ENCODE measurements at places on chromosomes 12 and 14.

GRCh38 chr12:68271346-68271745 lies 17.9 kb upstream of the IL22 start:
- DNase-seq, result no peak

DNA sequence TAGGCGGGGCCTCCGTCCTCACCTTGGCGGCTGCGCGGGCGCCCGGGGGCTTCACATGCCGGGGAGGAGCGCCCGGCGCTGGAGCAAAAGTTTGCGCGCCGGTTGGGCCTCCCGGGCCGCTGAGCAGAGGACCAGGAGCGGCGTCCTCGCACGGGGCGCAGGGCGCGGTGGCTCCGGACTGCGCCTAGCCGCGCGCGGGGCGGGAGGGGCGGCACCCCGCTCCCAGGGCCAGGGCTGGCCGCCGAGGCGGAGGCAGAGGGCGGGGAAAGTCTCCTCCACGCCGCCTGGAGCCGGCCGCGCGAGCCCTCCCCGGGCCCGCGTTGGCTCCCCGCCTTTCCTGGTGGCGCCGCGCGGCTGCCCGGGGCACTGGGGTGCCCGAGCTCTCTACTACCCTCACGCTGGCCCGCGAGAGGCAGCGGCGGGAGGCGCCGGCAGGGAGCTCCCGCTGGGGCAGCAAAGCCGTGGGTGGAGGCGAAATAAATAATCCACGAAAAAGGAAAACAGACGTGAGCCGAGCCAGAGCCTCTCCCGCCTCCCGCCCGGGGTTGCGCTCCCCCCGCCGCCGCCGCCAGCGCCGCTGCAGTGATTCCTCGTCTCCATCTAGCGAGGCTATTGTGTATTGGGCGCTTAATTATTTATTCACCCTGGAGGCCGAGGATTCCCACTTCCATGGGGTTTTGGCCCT lies 400 bp upstream of the PRIMA1 start:
- DNase-seq, result no peak

- DNase-seq, result no peak
Observed at GRCh38 chr12:2414810-2415567, 362.2 kb downstream of the CACNA1C start.

GRCh38 chr12:49808686-49809380 lies 19.4 kb downstream of the NCKAP5L start:
- DNase-seq, result no peak

DNA sequence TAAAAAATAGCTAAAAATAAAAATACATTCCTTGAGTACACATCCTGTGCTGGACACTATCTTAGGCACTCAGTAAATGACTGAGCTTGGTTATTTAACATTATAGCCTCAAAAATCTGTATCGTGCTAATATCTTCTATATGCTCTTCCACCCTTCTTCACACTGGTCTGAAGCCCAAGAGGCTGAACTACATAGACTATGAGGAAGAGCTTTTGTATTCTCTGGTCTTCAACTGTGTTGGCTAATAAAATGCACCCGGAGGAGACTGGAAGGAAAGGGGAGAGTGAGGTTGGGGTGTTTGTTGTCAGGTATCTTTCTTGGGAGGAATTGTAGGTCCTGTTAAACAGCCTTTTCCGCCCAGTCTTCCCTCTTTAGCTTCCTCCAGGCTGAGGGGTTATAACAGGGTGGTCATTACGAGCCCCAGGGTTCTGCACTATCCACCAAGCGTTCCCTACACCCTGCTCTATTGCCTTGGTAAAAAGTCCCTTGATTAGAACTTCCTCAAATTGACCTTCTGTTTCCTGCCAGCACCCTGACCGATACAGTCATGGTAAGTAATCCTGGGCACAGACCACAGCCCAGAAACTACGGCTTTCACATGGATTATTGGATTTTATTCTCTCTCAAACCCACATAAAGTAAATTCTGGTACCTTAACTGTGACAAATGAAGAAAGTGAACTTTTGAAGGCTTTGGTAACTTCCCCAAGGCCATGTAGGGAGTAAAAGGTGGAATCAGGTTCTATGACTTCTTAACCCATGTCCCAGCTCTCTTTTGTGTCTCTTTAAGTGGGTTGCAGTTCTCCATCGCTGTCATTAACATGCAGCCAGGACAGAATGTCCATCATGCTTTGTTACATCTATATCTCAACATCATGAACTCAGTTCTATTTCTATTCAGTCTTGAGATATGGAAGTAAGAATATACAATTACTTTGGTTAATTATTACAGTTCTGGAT lies 71.3 kb downstream of the PTHLH start:
- DNase-seq, result no peak

- DNase-seq, result no peak
Observed at GRCh38 chr14:61130512-61131260, 149.6 kb downstream of the SLC38A6 start.

GRCh38 chr12:40989785-40990184 lies 198.3 kb upstream of the PDZRN4 start:
- DNase-seq, result no peak

- DNase-seq, result no peak
Observed at GRCh38 chr14:71711619-71712018, 220.6 kb upstream of the RGS6 start.

- DNase-seq, result no peak
Observed at GRCh38 chr12:119036878-119037825, 55.8 kb downstream of the SRRM4 start.

GRCh38 chr12:96140174-96140573 lies 54.0 kb upstream of the ELK3 start:
- DNase-seq, result no peak

Measured in activated CD4-positive, alpha-beta T cell treated with anti-CD3 and anti-CD28 coated beads for 24 hours (primary cell).